NCI-H82 (cell line): ENCODE measurements at places on chromosomes 13 and 19.

DNA sequence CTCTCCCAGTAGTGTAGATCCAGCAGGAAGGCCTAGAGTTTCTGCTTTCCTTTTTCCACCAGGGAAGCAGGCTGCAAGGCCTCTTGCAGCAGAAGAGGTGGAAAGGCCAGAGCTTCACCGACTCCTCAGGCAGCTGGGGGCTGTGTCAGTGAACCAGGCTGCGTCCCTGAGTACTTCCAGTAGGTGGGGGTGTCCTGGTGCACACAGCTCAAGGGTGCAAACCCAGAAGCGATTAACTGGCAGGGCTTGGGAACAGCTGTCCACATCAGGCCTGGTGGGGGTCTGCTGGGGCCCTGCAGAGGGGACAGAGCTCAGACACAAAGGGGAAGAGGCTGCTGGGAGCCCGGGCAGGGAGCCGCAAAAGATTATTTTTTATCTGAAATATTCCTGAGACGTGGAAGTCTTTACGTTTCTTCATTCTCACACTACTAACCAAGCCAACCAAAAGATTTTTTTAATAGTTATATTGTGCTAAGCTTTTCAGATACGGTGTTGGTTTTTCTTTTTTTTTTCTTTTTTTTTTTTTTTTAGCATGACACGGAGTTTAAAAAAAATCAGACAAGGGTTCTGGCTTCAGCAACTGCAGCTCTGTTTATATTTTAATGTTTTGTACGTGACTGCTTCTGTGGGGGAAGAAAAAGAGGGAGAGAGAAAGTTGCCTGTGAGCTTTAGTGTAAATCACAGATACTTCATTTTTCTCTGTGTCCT lies 11.0 kb downstream of the TSHZ3 start:
- DNase-seq, result peak; percentile 94

- no peak for DNase-seq
These were observed at the start of gene ARHGEF7 for GRCh38 chr13:111115061-111115964. TSS of gene ARHGEF7 (plus strand) at chr13:111115310. CDS start at chr13:111115527, 217 bp downstream.

DNA sequence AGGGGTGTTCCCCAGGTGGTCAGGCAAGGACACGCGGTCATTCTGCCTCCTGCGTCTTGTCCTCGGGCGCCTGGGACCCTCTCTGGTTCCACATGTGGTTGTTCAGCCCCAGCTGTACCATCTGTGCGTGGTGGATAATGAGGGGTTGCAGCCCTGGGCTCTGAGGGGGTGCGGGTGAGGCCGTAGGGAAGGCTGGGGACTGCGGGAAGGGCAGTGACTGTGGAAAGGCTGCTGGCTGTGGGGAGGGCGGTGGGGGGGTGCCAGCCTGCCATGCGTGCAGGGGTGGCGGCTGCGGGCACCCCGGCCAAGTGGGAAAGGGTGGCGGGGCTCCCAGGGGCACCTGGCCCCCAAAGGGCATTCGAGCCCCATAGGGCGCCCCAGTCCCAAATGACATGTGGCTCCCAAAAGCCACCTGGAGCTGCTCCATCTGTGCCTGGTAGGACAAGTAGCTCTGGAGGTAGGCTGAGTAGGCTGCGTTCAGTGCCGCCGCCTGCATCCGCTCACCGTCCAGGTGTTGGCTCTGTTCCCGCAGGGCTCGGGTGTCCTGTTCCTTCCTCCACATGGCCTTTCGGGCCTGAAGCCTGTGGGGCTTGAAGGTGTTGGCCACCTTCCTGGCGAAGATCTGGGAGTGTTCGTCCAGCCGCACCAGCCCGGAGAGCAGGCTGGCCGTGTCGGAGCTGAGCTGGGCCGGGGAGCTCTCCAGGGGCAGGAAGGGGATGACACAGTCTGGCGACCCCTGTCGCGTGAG lies 15.1 kb downstream of the TICAM1 start:
- DNase-seq, result no peak

DNA sequence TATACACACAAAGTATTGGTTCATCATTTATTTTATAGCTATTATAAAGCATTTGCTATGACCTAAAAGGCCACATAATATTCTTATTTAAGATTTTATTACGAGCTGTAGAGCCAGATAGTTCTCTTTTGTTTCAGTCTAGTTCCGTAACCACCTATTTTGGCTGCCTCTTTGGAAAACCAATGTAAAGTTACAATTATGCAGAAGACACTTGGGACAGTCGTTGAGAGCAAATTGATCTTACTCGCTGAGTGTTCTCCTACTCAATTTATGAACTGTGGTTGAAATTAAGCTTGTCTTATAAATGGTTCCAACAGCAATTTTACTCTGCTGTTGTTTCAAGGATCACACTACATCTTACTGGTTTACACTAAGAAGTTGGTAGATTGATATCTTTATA lies 122.3 kb downstream of the SLC7A1 start:
- no peak for DNase-seq

DNA sequence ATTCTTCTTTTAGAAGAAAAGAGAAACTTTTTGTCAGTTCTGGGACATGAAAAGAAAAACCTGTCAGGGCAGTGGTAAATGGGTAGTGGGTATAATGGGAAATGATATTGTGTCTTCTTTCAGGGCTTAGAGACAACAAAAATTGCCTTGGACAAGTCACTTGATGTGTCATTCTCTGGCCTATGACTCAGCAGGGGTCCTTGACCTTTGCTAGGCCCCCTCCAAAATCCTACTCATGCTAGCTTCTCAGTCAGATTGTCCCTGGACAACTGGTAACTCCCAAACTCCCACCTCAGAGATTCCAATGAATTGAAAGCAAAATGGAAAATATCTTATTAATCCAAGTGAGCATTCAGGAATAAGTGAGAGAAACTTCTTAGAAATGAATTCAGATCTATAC lies 258.8 kb upstream of the SPRY2 start:
- DNase-seq, result no peak

DNA sequence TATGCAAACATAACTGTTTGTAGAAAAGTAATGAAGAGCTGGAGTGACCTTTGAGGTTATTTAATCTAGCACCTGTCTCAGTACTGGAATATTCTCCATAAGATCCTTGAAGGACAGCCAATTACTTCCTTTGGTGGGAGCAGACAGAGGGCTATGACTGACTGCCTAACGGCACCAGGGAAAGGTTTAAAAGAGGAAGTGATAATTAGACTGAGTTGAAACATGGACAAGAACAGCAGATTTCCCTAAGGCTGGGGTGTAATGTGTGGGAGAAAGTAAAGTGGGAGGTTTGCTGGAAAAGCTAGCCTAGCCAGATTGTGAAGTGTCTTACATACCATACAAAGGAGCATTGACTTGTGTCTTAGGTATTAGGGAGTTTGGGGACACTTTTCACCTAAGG lies 191.3 kb upstream of the PCDH9 start:
- DNase-seq, result no peak

GRCh38 chr13:42532561-42533335 lies 41.2 kb upstream of the TNFSF11 start:
- no peak for DNase-seq

DNA sequence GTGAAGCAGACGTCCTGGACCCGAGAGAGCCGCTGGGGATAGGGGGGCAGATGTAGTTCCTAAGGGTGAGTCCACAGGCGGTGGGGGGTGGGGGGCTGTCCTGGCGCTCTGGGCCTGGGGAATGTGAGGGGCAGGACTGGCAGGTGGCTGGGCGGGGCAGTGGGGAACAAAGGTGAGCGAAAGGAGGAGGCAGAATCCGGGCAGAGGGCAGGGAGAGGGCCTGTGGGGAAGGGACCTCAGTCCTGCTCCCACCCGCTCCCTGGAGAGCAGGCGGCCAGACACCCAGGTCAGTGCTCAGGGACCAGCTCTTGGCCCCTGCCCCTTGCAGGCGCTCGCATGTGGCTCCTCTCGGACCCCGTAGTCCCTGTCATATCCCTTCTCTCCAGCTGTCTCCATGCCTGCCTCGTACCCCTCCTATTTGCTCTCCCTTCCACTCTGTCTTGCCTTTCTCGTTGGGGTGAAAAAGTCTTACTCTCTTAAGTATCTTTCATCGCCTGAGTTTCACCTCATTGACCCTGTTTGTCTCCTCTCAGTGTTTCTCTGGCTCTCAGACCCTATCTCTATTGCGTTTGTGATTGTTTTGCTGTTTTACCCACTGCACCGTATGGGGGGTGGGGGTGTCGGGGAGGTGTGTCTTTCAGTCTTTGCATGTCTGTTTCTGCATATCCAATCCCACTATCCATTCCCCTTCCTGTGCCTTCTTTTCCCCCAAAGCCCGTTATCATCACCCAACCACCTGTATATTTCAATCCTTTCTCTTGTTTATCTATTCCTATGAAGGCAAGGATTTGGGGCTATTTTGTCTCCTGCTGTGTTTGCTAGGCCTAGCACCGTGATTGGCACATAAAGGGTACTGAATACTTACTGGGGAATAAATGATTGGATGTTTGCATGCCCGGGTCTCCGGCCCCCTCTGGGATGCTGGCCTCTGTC lies 5.8 kb downstream of the SPHK2 start:
- DNase-seq, result peak; percentile 44

GRCh38 chr13:79457390-79457789 lies 23.6 kb upstream of the NDFIP2 start:
- DNase-seq, result no peak

DNA sequence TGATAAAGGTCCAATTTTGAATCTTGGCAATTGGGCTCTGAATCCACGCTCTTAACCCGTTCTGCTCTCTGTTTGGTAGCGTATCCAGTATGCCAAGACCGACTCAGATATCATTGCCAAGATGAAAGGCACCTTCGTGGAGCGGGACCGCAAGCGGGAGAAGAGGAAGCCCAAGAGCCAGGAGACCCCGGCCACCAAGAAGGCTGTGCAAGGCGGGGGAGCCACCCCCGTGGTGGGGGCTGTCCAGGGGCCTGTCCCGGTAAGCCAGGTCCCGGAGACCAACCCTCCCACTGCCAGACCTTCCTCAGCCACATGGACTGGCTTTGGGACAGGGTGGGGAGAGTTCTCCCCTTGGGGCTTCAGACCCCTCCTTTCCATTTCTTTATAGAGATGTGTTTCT lies 8.3 kb downstream of the SNRPA start:
- DNase-seq, result no peak

DNA sequence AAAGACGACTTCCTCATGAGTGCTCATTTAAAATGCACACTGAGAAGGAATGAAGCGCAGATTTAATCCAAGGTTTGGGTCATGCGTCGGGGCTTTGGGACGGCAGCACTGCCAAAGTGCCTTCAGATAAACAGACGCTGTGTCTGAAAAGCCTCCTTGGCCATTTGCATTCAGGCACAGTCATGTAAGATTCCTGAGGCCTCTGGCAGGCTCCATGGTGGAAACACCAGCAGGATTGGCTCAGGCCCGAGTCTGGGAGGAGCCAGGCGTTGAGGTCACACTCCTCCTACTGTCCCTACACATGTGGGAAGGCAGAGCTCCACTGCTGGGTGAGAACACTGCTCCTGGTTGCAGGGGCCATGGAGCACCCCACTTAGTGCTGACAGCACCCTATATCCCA lies 113.3 kb upstream of the KL start:
- DNase-seq, result no peak

- DNase-seq, result no peak
These were observed 76.9 kb downstream of the GADD45B start for GRCh38 chr19:2552859-2553258.
